ENCODE measurements at places on chromosomes 11 and 22. TPM values are rescaled to one million over a fixed set of nuclear protein-coding genes. Genes with fewer than 3 reads are reported as not detected.

DNA sequence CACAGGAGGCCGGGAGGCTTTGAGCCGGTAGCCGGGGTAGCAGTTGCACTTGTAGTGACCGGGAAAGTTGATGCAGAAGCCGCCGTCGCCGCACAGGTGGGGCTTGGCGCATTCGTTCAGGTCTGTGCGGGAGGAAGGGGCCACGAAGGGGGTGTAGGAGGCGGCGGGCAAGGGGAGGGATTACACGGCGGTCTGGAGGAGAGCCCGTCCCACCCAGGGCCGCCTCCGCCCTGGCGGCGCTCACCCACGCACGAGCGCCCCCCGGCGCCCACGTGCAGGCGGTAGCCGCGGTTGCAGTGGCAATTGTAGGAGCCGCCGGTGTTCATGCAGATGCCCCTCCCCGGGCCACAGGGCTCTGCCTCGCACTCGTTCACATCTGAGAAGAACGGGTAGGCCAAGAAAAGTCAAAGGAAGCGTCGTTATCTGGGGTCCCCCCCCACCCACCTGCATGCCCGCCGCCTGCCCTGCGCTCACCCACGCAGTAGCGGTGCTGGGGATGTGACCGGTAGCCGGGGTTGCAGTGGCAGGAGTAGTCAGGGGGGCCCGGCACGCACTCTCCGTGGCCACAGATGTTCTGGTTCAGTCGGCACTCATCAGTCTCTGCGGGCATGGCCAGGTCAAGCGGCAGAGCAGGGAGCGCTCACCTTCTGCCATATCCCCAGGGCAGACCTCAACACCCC is 10.6 kb downstream of the LTBP3 start:
- DNase-seq = no peak
- H3K4me1 ChIP-seq = peaks cover 40% of the 10 kb centered on the region
- peak overlapping the region; percentile 46 for H3K27ac ChIP-seq
- H3K27me3 ChIP-seq = no peaks in the 10 kb centered on the region

DNA sequence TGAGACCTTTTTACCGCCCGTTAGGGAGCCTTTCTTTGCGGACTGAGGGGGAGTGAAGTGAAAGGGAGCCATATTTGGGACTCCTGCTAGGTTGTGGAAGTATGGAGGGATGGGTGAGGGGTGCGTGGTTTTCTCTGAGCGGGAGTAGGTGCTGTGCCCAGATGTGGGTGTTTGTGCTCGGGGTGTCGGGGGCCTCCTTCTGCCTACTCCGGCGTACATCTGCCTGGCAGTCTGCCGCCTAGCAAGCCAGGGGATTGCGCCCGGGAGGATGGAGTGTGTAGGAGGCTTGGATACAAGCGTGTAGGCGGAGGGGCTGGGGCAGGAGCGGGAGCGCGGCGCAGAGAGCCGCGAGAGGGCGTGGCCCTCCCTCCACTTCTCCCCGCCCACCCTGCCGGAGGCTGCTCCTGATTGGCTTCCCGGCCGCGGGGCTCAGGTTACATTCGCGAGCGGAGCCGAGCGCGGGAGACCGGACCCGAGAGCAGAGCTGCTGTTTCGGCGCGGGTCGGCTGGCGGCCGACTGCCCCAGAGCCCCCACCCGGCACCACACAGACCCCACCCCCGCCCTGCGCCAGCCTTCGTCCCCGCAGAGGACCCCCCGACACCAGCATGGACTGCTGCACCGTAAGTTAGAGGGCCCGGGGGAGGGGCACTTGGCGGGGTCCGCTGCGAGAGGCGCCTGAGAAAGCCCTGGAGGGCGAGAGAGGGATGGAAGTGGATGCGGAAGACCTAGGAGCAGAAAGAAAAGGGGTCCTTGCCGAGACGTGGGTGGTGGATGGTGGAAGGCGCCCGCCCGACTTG is at the start of gene NRGN:
NRGN (plus strand) TSS at position 464 of the 798 bp plus-strand sequence; CDS start at position 607, 143 bp downstream.
- no peaks in the 10 kb centered on the region for H3K36me3 ChIP-seq
- H3K4me1 ChIP-seq = peaks cover 12% of the 10 kb centered on the region
- DNase-seq = peak; percentile 88
- H3K4me3 ChIP-seq = peak within 1 kb of the TSS; percentile 82

GRCh38 chr22:30114361-30114760 is 34.1 kb downstream of the HORMAD2 start:
- no peak overlapping the region for H3K4me3 ChIP-seq
- peaks cover 10% of the 10 kb centered on the region for H3K4me1 ChIP-seq
- DNase-seq = no peak
- no peak overlapping the region for H3K27ac ChIP-seq

DNA sequence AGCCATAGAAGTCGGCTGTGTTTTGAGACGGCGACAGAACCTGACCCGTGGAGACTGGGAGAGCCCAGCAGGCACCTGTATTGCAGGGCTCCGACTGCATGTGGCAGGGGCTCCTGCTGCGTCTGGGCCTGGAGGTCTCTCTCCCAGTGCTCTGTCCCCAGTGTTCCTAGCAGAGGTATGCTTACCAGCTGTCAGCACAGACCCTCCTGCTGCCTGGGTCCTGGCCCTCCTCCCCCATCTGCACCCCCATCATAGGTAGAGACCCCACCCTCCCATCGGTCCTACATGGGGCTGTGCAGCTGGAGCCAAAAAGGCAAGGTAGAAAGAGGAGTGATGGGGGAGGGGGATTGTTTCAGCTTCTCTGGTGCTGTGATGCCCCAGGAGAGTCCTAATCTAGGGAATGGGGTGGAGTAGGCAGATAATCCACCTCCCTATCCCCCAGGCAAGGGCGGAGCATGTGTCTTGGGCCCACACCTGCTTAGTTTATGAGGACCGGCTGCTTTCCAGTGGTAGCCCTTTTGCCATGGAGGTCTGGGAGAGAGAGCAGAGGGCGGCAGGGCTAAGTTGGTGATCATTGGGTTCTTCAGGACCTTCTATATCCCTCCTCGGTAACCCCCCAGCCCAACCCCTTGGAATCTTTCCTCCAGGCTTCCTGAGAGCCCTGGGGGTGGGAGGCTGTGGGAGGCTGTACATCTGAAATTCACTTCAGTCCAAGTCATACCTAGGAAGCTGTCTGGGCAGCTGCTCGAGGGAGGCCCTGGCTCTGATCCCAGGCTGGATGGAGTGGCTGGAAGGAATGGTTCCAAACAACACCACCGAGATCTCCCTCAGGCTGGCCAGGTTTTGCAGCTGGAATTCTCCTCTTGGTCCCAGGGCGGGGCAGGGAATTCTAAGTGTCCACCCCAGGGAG is 5.3 kb downstream of the SLC7A4 start:
- H3K27me3 ChIP-seq = peaks cover 4% of the 10 kb centered on the region
- no peak overlapping the region for H3K27ac ChIP-seq
- H3K36me3 ChIP-seq = no peaks in the 10 kb centered on the region
- H3K4me1 ChIP-seq = peaks cover 17% of the 10 kb centered on the region
- DNase-seq = no peak
- no peak overlapping the region for H3K4me3 ChIP-seq

The ELFN2 gene
- 0.20 TPM for total RNA-seq

The NXPE1 gene
- total RNA-seq = not detected

The CTSD gene
- 43.0 TPM for total RNA-seq

The APOL5 gene
- total RNA-seq = not detected
